Activated CD8-positive, alpha-beta T cell treated with anti-CD3 and anti-CD28 coated beads, Interleukin-2, amount 10 ng/mL, durations not matched to agents 7 days and 5 days (primary cell): ENCODE measurements at places on chromosomes 13 and 19. TPM values are rescaled to one million over a fixed set of nuclear protein-coding genes. Genes with fewer than 3 reads are reported as not detected.

GRCh38 chr13:91238036-91238435 is 109.5 kb upstream of the MIR17HG start:
- no peak for DNase-seq

GRCh38 chr19:38547421-38547820 is 70.3 kb downstream of the MAP4K1 start:
- no peak for DNase-seq

- no peak for DNase-seq
Measured at GRCh38 chr13:52758114-52758513, 18.5 kb upstream of the CNMD start.

DNA sequence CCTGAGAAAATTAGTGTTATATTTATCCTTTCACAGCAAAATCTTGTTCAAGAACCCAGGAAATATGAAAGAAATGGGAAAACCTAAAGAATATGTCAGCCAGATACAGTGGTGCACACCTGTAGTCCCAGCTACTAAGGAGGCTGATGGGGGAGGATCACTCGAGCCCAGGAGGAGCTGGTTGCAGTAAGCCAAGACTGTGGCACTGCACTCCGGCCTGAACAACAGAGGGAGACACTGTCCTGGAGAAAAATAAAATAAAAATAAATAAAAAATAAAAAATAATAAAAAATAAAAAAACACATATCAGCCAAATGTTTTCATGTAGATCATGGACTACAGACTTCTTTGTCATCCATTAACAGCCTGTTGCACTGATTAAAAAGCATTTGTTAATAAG is 244.8 kb upstream of the KLHL1 start:
- no peak for DNase-seq

DNA sequence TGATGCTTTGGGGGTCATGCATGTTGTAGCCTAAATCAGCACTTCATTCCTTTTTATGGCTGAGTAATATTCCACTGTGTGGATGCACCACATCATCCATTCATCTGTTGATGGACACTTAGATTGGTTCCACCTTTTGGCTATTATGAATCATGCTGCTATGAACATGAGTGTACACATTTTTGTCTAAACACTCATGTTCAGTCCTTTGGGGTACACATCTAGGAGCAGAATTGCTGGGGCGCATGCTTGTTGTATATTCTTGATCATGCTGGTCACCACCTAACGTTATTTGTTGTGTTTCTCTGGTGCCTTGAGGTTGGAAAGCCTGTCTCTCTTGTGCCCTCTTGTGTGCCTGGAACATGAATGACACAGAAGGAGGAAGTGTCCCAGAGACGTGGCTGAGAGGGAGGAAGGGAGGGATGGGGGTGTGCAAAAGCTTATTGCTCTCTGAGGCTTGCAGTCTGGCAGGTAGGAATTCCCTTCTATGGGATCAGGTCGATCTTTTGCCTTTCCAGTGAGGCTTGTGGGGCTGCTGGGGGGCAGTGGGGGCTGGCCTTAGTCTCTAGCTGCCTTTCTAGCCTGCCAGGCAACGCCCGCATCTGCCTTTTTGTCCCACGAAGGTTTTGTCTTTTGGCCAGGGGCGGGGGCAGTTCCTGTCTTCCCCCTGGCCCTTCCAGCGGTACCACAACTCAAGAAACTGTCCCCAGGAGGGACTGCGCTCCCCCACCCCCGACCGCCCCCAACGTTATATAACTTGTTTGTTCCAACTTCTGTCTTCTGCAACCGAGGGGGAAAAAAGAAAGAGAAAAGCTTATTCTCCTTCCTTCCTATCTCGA is 7.6 kb downstream of the KLHL26 start:
- no peak for DNase-seq

- DNase-seq, result peak; percentile 65
Measured at GRCh38 chr19:41774515-41774980, 19.2 kb downstream of the CEACAM6 start.

DNA sequence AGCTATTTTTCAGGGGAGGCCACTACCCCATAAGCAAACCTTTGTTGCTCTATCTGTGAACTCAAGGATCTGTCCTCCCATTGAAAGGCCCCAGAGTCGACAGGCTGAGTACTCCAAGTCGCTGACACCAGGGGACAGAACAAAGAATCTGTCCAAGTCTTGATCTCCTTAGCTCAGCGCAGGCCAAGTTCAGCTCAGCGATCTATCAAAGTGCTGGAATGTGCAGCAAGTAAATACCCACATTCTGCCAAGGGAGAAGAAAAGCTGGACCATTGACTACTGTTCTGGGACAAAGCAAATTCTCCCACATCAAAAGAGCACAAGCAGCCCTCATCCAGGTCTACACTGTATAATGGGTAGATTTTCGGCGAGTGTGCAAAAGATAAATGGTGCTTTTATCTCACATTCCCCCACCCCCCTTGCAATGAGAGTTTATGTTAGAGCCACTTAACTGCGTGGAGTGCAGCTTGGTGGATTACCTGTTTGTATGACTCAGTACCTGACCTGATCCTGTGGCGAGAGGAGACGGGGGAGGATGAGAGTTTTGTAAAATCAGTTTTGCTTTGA is 391.7 kb upstream of the SGCG start:
- no peak for DNase-seq

ATP8A2 gene
- 1.1 TPM for total RNA-seq

CEACAM19 gene
- 0.23 TPM for total RNA-seq

LILRB3 gene
- total RNA-seq, result 1.5 TPM

CYSLTR2 gene
- 3.3 TPM for total RNA-seq

LIM2 gene
- total RNA-seq, result not detected
